ENCODE measurements at places on chromosomes 3 and 15.

- no peak for DNase-seq
These were observed 13.7 kb upstream of the SERPINI2 start for GRCh38 chr3:167487556-167487955.

GRCh38 chr3:30605706-30606300 lies 598 bp upstream of the TGFBR2 start:
- no peak for DNase-seq

DNA sequence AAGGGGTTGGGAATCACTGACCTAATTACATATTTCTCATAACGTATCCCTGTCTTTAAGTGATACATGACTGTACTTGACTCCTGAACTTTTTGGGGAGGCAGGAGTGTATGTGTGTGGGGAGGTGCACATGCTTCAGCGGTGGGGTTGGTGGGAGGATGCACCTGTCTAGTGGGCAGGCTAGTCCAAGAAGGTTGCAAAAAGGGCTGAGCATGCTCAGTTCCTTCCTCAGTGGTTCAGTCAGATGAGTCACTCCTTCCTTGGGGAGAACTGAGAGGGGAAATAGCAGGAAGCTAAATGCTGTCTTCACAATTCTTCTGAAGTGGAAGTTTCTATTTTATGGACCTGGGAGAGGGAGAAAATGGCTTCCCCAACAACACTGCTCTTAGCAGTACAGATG lies 24.6 kb upstream of the AP4E1 start:
- DNase-seq = no peak

DNA sequence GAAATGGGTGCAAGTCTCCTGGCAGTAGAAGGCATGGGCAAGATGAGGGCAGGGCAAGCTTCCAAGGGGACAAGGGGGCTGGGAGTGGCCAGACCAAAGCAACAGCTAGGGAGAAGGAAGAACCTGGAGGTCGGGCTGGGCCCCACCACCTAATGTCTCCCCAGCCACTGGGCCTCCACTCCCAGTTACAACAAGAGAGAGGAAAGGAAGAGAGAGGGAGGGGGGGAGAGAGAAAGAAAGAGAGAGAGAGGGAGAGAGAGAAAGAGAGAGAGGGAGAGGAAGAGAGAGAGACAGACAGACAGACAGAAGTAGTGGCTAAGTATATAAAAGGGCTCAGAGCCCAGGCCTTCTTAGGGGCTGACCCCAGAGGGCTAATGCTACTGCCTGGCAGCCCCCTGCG lies 6.9 kb downstream of the DUSP7 start:
- DNase-seq = no peak

DNA sequence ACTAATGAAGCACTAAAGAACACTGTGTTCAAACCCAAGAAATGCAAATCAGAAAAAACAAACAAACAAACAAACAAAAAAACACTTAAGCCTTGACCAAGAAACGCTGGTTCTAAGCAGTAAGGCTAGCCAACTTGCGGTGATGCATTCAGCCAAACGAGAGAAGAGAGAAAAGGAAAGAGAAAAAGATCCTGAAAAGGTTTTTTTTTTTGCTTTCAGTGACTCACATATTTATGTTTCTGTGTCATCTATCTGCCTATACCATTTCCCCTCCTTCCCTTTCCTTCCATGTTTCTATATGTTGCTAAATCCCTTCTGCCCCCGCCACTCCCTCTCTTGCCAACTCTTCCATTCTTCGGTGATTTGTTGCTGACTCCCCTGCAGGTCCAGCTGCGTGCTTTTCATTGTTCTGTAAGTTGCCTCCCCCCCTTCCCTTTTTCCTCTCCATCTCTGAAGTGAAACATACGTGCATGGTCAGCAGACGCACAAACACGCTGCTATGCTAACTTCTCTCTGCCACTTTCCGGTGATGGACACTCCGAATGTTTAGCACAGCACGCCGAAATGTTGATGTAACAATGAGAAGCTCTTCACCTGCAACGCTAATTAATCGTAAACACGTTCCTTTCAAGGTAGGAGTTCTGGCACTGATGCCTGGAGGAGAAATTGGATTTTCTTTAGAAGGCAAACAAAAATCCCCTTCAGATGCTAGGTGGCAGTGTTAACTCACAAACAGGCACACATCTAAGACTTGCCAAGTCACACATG lies 154.4 kb downstream of the TUSC7 start:
- DNase-seq = no peak

DNA sequence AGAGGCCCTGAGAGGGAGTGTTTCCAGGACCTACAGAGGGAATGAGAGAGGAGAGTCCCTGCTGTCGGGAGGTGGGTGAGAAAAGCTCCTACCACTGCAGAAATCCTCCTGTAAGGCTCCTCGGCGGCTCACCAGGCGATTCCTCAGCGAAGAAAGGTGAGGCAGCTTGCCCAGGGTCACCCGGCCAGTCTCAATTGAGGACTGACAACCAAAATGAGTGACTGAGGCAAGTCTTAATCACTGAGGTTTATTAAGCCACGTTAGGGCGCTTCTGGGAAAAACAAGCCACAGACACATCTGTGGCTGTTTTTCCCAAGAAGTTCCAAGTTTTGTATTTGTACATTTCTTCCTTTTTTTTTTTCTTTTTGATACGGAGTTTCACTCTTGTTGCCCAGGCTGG lies 48.5 kb downstream of the ZDHHC19 start:
- no peak for DNase-seq

DNA sequence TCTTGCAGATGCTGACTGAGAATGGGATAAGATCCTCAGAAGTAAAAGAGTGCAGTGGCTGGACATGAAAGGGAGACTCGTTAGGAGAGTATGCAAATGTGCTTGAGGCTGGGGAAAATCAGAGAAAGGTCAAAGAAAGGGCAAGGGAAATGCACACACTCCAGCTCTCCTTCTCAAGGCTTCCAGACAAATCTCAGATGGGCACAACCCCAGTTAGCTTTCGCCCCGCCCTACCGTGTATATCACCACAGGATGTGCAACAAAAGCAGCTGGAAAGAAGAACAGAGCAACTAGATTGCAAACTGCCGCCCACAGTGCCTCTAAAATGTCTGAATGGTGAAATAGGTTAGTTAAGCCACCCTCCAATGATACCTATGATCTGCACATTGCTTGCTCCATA lies 63.9 kb downstream of the CERS3 start:
- no peak for DNase-seq

DNA sequence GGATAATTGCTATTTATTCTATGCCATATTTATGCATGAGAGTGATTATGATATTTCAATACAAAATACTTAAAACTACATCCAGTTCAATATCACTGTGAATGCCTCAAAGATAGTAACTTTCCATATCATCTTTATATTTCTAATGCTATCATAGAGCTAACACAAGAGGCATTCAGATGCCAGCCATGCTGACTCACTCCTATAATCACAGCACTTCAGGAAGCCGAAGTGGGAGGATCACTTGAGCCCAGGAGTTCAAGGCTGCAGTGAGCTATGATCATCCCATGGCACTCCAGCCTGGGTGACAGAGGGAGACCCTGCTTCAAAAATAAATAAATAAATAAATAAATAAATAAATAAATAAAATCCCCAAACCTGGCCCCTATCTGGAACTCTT lies 498.7 kb downstream of the EPHA3 start:
- DNase-seq = no peak

DNA sequence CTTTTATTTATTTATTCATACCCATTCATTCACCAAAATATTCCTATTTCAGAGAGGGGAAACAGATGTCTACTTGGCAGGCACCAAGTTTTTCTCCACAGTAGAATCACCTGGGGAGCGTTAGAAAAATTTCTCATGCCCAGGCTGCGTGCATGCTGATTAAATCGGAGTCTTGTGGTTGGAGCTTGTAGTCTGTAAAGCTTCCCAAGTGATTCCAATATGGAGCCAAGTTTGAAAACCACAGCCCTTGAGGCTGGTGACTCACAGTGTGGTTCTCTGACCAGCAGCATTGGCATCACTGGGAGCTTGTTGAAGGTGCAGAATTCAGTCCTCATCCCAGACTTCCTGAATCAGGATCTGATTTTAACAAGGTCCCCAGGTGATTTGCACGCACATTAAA lies 49.7 kb downstream of the PDHB start:
- no peak for DNase-seq

DNA sequence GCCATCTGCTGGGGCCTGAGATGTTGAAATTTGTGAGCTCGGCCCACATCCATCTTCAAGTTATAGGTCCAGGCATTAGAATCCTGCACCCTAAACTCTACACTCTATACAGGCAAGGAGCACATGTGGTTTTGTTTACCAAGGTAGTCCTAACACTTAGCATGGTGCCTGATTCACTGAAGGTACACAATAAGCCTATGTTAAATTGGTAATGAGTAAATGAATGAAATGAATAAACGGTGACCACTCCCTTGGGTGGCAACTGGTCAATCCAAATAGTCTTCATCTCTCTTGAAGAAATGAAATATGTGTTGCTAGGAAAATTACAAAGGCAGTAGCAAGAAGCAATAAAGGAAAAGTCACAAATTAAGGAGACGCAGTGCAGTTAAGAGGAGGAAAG lies 359.3 kb upstream of the UBE2E2 start:
- no peak for DNase-seq

- no peak for DNase-seq
These were observed 180.3 kb downstream of the ABHD5 start for GRCh38 chr3:43870844-43871626.

- no peak for DNase-seq
These were observed 9.2 kb downstream of the SHQ1 start for GRCh38 chr3:72839057-72839456.

DNA sequence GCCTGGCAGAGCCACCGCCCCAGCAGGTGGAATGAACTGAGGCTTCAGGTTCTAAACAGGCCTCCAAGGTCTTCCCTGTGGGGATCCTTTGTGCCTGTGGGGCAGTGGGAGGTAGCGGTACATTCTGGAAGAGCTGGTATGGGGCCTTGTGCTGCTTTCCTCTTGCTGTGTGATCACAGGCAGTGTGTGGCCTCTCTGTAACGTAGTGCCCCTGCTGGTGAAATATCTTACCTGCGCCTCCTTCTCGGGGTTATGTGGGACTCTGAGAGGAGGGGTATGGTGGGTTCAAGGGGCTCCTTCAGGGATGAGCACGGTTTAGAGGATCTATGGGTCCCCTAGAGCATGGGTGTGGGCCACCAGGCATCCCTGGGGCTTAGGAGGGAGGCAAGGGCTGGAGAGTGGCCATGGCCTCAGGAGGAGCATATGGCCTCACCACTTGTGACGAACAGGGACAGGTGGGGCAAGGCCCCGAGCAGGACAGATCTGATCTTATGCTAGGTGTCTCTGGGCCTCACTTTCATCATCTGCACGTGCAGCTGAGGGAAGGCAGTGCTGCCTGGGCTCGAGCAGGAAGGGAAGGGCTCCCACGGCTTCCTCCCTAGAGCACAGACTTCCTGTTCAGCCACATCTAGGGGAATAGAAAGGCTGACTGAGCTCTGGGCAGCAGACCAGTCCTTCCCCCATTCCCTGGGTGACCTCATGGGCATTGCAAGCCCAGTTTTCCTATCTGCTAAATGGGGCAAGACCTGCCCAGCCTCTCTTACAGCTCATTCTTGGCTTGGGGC lies 1.9 kb upstream of the ALS2CL start:
- no peak for DNase-seq

DNA sequence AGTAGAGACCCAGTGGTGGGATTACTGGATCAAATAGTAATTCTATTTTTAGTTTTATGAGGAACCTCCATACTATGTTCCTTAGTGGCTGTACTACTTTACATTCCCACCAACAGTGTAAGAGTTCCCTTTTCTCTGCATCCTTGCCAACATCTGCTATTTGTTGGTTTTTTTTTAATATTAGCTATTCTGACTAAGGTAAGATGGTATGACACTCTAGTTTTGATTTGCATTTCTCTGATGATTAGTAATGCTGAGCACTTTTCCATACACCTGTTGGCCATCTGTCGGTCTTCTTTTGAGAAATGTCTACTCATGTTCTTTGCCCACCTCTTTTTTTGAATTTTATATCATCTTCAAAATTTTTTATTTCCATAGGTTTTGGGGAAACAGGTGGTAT lies 34.2 kb upstream of the RAP2B start:
- DNase-seq = no peak

DNA sequence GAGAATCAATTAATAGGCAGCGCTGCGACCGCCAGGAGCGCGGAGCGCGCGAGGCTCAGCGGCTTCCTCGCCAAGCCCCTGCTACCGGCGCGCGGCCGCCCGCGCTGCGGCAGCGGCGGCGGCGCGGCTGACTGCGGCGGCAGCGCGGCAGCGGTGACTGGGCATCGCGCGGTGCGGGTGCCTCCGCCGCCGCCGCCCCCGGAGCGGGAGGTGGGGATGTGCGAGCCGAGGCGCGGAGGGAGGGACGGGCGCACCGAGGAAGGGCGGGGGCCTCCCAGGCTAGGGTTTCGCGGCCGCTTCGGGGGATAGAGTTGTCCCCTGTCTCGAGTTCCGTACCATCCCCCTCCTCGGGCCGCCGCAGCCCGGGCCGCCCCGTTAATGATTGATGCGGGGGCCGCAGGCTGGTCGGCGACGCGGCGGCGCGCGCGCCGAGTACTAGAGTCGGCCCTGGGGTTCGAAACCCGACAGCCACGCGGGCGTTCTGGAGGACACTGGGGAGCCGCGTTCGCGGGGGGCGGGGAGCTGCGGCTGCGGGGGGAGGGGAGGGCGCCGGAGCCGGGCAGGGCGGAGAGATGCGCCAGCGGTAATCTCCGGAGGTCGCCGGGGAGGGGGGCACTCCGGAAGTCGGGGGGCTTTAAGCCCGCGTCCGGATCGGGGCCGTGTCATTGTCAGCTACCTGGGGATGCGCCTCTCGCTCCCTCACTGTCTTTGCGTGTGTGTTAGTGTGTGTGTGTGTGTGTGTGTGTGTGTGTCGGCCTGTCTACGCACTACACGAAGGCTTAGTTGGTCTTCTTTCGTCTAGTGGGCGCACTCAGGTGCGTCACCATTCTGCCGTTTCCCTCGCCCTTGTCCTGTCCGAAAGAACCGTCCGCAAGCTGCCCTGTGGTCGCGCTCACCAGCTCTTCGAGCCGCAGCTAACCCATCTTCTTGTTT lies at the start of gene PAQR9:
PAQR9 (minus strand) TSS at position 159 of the 933 bp plus-strand sequence. CDS start 338 bp downstream, outside the sequence.
- no peak for DNase-seq

DNA sequence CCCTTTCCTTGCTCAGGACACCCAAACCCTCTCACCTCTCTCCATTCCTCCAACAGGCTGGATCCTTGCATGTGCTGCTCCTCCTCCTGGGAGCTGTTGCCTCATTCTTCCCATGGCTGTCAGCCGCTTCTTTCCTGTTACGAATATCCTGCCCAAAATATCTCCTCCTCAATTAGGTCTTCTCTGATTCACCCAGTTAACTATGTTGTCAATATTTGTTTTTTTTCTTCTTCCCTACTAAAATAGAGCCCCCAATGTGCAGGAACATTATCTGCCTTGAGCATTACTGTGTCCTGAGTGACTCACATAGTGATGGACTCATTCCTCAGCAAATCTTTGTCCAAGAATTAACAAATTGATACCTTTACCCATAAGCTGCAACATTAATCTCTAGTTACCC lies 357.2 kb downstream of the CLSTN2 start:
- no peak for DNase-seq

- no peak for DNase-seq
These were observed 156.9 kb downstream of the AGBL1 start for GRCh38 chr15:86236356-86237110.

DNA sequence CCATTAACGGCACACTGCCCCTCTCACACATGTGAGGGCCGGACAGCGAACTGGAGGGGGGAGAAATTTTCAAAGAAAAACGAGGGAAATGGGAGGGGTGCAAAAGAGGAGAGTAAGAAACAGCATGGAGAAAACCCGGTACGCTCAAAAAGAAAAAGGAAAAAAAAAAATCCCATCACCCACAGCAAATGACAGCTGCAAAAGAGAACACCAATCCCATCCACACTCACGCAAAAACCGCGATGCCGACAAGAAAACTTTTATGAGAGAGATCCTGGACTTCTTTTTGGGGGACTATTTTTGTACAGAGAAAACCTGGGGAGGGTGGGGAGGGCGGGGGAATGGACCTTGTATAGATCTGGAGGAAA lies 1.5 kb downstream of the SOX2 start:
- DNase-seq = no peak
